ENCODE measurements at places on chromosomes 6 and 20.

DNA sequence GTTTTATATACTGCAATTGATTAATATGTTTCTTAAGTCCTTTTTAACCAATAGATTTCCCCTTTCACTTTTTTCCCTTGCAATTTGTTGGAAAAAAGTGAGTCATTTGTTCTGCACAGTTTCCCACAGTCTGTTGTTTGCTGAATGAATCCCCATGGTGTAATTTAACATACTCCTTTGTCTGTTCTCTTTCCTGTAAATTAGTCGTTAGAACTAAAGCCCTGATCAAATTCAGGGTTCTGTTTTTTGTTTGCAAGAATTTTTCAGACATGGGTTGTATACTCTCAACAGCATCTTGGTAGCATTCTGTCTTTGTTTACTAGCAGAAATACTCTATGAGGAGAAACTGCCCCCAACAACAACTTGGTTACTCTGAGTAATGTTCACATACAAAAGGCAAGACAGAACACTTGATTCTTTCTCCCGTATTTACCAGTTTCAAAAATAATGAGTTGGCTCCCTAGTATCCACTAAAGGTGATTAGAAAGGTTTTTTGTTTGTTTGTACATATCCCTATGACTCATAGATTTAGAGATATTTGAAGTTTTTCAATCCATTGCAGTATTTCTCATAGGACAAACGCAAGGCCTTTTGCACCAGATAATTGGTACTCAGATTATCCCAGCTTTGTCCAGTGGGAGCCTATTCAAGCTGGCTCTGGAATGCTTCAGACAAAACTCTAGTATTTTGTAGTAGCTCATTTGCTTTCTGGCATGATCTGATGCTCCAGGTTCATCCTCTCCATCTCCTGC, 16.5 kb downstream of the BLOC1S5 start:
- DNase-seq: no peak

DNA sequence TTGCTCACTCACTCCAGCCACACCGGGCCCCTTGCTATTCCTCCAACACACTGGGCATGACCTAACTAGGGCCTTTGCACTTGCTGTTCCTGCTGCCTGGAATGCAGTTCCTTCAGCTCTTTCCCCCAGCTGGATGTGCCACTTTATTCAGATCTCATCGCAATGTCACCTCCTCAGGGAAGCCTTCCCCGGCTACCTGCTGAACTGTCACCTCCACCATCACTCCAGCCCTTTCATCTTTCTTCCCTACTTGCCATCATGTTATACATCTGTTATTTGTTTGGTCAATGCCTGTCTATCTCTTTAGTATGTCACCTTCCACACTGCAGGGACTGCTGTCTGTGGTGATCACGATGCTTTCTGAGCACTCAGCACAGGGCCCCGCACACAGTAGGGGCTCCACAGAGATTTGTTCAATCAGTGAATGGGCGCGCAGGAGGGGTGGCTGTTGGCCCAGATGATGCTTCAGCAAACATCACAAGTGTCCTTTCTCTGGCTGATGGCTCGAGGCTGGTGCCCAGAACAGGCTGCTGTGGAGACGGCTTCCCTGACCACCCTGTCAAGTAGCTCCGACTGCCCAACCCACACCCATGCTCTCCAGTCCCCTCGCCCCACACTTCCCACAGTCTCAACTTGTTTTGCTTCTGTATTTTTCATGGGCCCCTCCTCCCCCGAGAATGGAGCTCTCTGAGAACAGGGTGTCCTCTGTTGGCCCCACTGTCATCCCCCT, 31.8 kb downstream of the CEBPB start:
- DNase-seq: no peak

- no peak for DNase-seq
These were observed 215.4 kb downstream of the HDGFL1 start for GRCh38 chr6:22784601-22785410.

- no peak for DNase-seq
These were observed 5.5 kb upstream of the LSM14B start for GRCh38 chr20:62116558-62117361.

- DNase-seq: no peak
These were observed 447.8 kb downstream of the FRK start for GRCh38 chr6:115612796-115613479.

DNA sequence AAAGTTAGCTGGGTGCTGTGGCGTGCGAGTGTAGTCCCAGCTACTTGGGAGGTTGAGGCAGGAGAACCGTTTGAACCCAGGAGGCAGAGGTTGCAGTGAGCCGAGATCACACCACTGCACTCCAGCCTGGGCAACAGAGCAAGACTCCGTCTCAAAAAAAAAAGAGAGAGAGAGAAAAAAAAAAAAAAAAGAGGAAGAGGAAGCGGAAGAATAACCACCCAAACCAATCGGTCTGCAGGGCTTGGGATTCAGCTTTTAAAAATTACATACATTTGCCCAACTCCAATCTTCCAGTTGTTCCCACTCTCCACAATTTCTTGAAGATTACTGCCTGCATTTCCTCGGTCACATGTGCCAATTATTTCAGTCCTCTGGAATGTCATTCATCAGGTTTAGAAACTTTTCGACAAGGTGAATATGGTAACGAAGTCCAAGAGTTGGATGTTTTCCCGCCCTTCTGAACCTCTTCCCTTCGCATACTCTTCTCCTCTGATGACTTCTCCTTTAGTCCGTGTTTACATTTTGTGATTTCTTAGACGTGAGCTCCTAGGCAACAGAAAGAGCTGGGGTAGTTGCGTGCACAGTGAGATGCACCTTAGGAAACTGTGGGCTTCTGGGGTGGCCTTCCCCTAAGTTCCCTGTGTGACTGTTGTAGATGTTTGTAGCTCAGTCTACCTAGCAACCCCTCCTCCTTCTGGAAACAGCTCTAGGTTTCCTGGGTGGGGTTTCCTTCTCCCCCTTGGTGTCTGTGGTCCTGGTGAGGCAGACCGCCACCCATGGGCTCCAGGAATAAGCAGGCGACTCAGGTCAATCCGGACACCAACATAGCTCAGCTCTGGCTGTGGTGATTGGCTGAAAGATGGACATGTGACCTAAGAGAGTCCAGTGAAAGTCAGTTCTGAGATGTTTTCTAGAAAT, 63.0 kb upstream of the NCOA3 start:
- DNase-seq: no peak

DNA sequence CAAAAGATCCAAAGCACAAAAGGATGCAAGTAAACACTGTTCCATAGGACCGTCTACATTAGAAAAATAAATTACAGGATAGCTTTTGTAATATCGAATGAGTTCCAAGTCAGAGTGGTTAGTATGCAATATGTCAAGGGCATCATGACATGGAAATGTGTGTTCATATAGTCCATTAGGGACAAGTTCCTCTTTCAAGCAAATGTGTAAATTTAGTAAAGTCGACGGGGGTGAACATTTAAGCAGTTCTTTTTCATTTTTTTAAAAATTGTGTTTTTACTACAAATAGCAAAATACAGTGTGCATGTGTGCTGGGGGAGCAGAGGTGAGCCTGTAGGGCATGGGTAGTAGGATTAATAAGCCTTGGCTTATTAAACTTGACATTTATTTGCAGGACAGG, 359.0 kb downstream of the ESR1 start:
- DNase-seq: no peak

- DNase-seq: no peak
These were observed 4.9 kb downstream of the TUBB start for GRCh38 chr6:30724906-30725667.

GRCh38 chr6:2883673-2884072, 19.4 kb downstream of the SERPINB9 start:
- no peak for DNase-seq
